ENCODE measurements at places on chromosomes 5 and 9. TPM values are rescaled to one million over a fixed set of nuclear protein-coding genes. Genes with fewer than 3 reads are reported as not detected.

TENT4A gene
- total RNA-seq, result 11.5 TPM

IL9 gene
- total RNA-seq, result not detected

NR2F1-AS1 gene
- not detected for total RNA-seq

ENG gene
- 125 TPM for total RNA-seq

C7 gene
- 107 TPM for total RNA-seq

C9orf153 gene
- 0.54 TPM for total RNA-seq

IL3 gene
- total RNA-seq, result not detected

KCNIP1 gene
- total RNA-seq, result not detected

NRG2 gene
- total RNA-seq, result 3.8 TPM

PCDHGA8 gene
- 8.1 TPM for total RNA-seq

AIF1L gene
- total RNA-seq, result 22.8 TPM

FAM221B gene
- not detected for total RNA-seq

NUTM2F gene
- not detected for total RNA-seq

KCNN2 gene
- total RNA-seq, result 4.7 TPM

SPAAR gene
- 5.1 TPM for total RNA-seq

SLC25A25 gene
- total RNA-seq, result 10.4 TPM

C8G gene
- total RNA-seq, result 3.7 TPM

WDR55 gene
- total RNA-seq, result 11.3 TPM

BAAT gene
- not detected for total RNA-seq

DDX41 gene
- total RNA-seq, result 24.4 TPM

LRRC26 gene
- not detected for total RNA-seq

SLC6A18 gene
- total RNA-seq, result not detected

STC2 gene
- 12.6 TPM for total RNA-seq

RFK gene
- total RNA-seq, result 26.5 TPM

GARIN3 gene
- not detected for total RNA-seq

KIF12 gene
- not detected for total RNA-seq

TRPM3 gene
- not detected for total RNA-seq

HMMR gene
- total RNA-seq, result 6.6 TPM

NRARP gene
- 8.8 TPM for total RNA-seq

MLANA gene
- not detected for total RNA-seq

IL17B gene
- total RNA-seq, result not detected

CARTPT gene
- not detected for total RNA-seq

GCNT1 gene
- 1.8 TPM for total RNA-seq

B4GALT1 gene
- 38.4 TPM for total RNA-seq

AQP7 gene
- total RNA-seq, result 104 TPM

TLX3 gene
- not detected for total RNA-seq

SVEP1 gene
- 9.6 TPM for total RNA-seq

ANGPTL2 gene
- 47.4 TPM for total RNA-seq

KYAT1 gene
- total RNA-seq, result 13.6 TPM

CDKN2B gene
- 1.9 TPM for total RNA-seq

NPR3 gene
- total RNA-seq, result 34.9 TPM

FABP6 gene
- total RNA-seq, result 2.1 TPM

FBP2 gene
- total RNA-seq, result not detected

SH2D3C gene
- total RNA-seq, result 15.0 TPM
